ENCODE measurements at places on chromosomes 7 and 10. TPM values are rescaled to one million over a fixed set of nuclear protein-coding genes. Genes with fewer than 3 reads are reported as not detected.

TFR2 gene
- 0.80 TPM for total RNA-seq

GRCh38 chr10:14052931-14053330, 277.8 kb downstream of the FRMD4A start:
- DNase-seq = no peak
- H3K27me3 ChIP-seq = no peaks in the 10 kb centered on the region
- H3K36me3 ChIP-seq = no peaks in the 10 kb centered on the region
- no peak overlapping the region for H3K27ac ChIP-seq

ZNF25 gene
- total RNA-seq = 5.0 TPM

GRCh38 chr10:75043256-75044131, 68.0 kb upstream of the SAMD8 start:
- H3K27ac ChIP-seq = no peak overlapping the region
- peak overlapping the region; percentile 15 for H3K4me3 ChIP-seq
- no peaks in the 10 kb centered on the region for H3K27me3 ChIP-seq
- no peak for DNase-seq
- H3K4me1 ChIP-seq = peaks cover 16% of the 10 kb centered on the region

DNA sequence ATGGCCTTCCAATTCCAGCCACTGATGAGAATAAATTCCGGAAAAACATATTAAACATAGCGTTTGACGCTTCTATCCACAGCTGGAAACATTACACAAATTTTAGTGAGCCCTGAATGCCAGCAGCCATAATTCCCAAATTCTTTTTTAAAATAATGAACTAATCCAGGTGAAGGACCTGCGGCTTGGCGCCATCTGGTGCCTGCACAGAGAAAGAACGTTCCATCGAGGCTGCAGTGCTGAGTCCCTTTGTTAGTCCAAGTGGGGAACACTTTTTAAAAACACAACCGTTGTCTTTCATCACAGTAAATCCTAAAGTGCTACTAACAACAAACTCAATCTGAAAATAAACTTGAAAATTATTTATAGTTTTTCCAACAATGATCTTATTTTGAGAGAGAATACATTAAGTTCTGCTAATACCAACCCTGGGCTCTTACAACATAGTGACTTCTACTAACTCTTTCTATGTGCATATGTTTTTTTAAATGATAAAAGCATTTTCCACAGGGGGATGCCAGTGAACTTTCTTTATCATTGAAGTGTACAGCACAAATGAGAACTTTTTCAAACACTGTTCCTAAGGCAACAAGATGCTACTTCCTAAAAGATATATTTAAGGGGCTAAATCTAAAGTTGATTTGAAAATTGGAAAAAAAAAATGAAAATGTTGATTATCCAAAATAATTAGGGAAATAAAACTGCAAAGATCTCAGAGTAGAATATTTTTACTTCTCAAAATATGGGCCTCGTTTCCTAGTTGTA, 166.9 kb upstream of the RNF32 start:
- no peaks in the 10 kb centered on the region for H3K4me1 ChIP-seq
- no peaks in the 10 kb centered on the region for H3K27me3 ChIP-seq
- H3K27ac ChIP-seq = no peak overlapping the region
- DNase-seq = no peak
- H3K4me3 ChIP-seq = no peak overlapping the region

GRCh38 chr7:24312588-24312987, 28.6 kb downstream of the NPY start:
- no peak for DNase-seq
- H3K4me3 ChIP-seq = no peak overlapping the region
- H3K27ac ChIP-seq = no peak overlapping the region
- no peaks in the 10 kb centered on the region for H3K36me3 ChIP-seq

Measured in thymus (tissue), 14 donors.